ENCODE measurements at places on chromosomes 5 and 9. TPM values are rescaled to one million over a fixed set of nuclear protein-coding genes. Genes with fewer than 3 reads are reported as not detected.

GRCh38 chr5:6568889-6569288, 64.0 kb downstream of the NSUN2 start:
- DNase-seq = no peak

GRCh38 chr5:17802256-17802655, 168.0 kb downstream of the TAF11L14 start:
- DNase-seq = no peak

- DNase-seq = no peak
Observed at GRCh38 chr9:124788542-124789217, 11.7 kb downstream of the OLFML2A start.

- DNase-seq = peak; percentile 48
Observed at GRCh38 chr9:136091582-136092352, 3.3 kb downstream of the NACC2 start.

- no peak for DNase-seq
Observed at GRCh38 chr9:133029994-133030316, 842 bp upstream of the GTF3C5 start.

Gene DNAH5
- 2.1 TPM for polyA plus RNA-seq

All from fibroblast of lung (primary cell).